ENCODE measurements at places on chromosomes 5 and 9. TPM values are rescaled to one million over a fixed set of nuclear protein-coding genes. Genes with fewer than 3 reads are reported as not detected.

The ADAMTSL1 gene
- not detected for total RNA-seq

The COL5A1 gene
- 15.4 TPM for total RNA-seq

The IL3 gene
- not detected for total RNA-seq

The BARHL1 gene
- not detected for total RNA-seq

The RLN1 gene
- total RNA-seq = not detected

The S1PR3 gene
- total RNA-seq = 8.4 TPM

The TRIM23 gene
- total RNA-seq = 7.7 TPM

The FIBCD1 gene
- 8.9 TPM for total RNA-seq

The PCDHGA4 gene
- not detected for total RNA-seq

The WNT8A gene
- total RNA-seq = not detected

The CYFIP2 gene
- 30.4 TPM for total RNA-seq

The BNC2 gene
- total RNA-seq = 11.7 TPM

The PCAT7 gene
- total RNA-seq = 2.5 TPM

The GZMA gene
- not detected for total RNA-seq

The C5orf15 gene
- total RNA-seq = 22.7 TPM

The GNA14 gene
- total RNA-seq = 2.5 TPM

The PCDHGB5 gene
- 10.3 TPM for total RNA-seq

The DMRT2 gene
- not detected for total RNA-seq

The SPATA31A3 gene
- not detected for total RNA-seq

The SHC3 gene
- total RNA-seq = 0.66 TPM

The PTPN3 gene
- total RNA-seq = 8.4 TPM

The PCDHGA12 gene
- 0.52 TPM for total RNA-seq

The CDKN2A gene
- 293 TPM for total RNA-seq

The TOPORS gene
- total RNA-seq = 11.4 TPM

The FREM1 gene
- 0.52 TPM for total RNA-seq

The IFNA21 gene
- total RNA-seq = not detected

The CATSPER3 gene
- total RNA-seq = 0.40 TPM

The FRMD3 gene
- 6.0 TPM for total RNA-seq

The LRRC19 gene
- not detected for total RNA-seq

The C1QTNF3 gene
- total RNA-seq = 1.1 TPM

The WDR5 gene
- total RNA-seq = 35.7 TPM

The ADAMTSL2 gene
- not detected for total RNA-seq

The DND1 gene
- total RNA-seq = 0.75 TPM

The CAMK2A gene
- 0.15 TPM for total RNA-seq

The GADD45G gene
- total RNA-seq = 2.1 TPM

The KIF20A gene
- total RNA-seq = 55.5 TPM

The LHX3 gene
- total RNA-seq = not detected

The CDC20B gene
- not detected for total RNA-seq

The INSL6 gene
- total RNA-seq = not detected

The UGT3A2 gene
- not detected for total RNA-seq

The PCDHGA1 gene
- 0.06 TPM for total RNA-seq

The TPM2 gene
- total RNA-seq = 7.0 TPM

The PBX3 gene
- total RNA-seq = 35.5 TPM

The FOXD4L4 gene
- not detected for total RNA-seq

The KCNIP1 gene
- not detected for total RNA-seq

The CAVIN4 gene
- total RNA-seq = 0.95 TPM

The PCDHA2 gene
- not detected for total RNA-seq

The UBE2QL1 gene
- 8.8 TPM for total RNA-seq

The C6 gene
- total RNA-seq = not detected

The VCAN gene
- total RNA-seq = 6.7 TPM

The FCHSD1 gene
- 22.7 TPM for total RNA-seq

The GARIN3 gene
- not detected for total RNA-seq
